ENCODE measurements at places on chromosomes 3 and 15.

DNA sequence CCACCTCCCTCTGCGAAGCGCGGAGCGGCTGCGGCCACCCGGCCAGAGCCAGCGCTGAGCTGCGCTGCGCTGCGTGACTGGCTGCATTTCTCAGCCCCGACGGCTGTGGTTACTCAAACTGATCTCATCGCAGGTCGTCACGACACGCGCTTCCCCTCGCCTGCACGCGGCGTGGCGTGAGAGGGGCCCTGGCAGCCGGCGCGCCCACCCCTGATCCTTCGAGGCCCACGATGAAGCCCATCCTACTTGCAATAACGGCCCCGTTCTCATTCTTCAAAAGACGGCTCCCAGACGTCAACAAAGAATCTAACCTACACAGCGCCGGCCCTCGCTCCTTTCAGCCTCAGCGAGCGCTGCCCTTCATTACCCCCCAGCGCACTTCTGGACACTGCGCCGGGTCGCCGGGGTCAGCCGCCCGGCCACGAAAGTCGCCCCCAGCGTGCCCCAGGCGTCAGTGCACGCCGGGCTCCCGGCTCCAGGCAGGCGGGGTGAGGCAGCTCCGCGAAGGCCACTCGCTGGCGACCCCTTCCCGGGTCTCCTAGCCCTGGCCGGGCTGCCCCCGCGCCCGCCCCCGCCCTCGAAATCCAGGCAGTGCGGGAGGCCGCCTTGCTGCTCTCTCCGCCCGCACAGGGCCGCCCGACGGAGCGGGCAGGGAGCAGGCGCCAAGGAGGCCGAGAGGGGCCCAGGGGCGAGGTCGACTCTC is 9.9 kb upstream of the LEKR1 start:
- DNase-seq, result no peak

DNA sequence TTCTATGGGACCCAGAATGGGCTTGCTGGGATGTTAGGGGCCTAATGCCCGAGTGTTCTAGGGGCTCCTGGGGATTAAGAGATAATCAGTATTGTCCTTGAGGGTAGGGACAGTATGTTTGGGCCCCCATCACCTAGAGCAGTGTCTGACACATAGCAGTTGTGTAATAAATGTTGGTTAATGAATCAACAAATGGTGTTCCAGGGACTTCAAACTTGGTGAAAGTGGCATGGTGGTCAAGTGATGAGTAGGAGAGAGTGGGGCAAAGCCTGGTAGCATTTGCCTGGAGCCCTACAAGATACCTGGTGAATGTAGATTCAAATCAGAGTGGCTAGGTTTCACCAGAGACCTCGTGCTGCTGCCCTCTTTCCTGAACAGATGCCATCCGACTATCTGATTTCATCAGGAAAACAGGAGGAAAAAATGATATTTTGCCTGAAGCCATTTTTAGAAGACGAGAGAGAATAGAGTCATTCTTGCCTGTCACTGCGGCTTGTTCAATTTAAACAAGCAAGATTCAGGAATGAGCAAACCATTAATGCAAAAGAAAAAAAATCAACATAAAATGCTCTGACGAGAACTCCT is 117.3 kb downstream of the RPL22L1 start:
- no peak for DNase-seq

DNA sequence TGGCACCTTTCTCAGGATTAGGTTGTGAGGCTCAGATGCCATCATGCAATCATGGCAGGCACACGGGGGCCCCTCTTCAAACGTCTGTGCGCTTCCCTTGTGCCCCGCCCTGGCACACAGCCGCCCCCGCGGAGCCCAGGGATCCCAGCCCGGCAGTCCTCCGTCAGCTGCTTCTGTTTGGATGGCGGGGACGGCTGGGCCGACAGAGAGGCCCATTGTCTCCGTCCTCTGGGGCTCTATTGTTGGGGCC is 849 bp upstream of the HDAC11 start:
- no peak for DNase-seq

DNA sequence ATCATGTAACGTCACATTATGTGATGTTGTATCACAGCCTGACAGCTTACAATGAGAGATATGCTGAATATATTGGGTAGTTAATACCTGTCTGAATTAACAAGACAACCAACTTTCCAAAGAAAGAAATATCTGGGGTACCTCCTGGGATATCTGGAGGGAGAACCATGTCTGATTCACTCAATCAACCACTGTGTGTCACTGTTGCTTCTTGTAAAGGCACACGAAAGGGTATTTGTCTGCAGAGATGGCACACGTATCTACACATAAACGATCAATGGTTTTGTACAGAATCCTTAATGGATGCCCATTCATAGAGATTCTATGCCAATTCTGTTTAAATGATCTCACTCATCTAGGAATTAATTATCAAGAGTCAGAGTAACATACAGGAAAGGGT is 252.1 kb upstream of the TMCO5A start:
- no peak for DNase-seq

DNA sequence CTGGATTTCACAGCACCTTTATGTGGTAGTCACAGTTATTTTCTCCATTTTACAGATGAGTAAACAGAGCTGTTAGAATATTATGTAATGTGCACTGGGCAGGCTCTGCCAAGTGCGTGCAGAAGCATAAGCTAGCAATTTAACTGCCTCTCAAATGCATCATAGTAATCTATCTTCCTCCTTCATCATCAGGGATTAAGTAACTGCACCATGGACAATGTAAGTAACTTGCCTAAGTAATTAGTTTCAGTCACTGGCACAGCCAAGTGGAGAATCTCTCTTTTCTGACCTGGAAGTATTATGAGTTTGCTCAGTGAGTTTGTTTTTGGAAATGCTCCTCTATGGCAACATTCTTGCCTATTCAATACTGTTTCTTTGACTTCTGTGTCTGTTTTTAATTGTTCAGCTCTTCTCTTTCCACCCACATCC is 260.5 kb downstream of the PTPRG start:
- no peak for DNase-seq

DNA sequence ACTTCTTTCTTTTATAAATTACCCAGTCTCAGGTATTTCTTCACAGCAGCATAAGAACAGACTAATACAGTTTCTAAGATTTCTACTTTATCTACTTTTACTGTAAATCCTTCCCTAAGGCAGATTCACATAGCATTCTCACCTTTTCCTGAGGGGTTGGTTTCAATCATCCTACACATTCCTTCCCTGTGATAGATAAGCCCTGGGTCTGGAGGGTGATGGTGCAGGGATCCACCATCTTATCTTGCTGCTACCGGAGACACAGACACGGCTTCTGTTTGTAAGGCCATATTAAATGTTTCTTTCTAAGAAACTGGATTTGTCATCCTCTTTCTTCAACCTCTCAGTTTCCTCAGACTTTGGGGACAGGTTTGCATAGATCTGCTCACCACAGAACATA is 6.1 kb downstream of the IQCF5 start:
- DNase-seq, result no peak

DNA sequence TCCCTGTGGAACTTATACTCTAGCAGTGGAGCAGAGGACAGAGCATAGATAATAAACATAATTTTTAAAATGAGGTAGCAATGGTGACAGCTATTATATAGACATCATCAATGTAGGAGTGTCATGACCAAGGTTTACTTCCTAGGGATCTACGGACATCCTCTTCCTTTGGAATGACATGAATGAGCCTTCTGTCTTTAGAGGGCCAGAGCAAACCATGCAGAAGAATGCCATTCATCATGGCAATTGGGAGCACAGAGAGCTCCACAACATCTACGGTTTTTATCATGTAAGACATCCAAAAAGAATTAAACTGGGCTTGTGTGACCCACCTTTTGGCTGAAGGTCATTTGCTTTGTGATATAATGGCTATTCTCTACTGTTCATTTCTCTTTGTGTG is 30.1 kb upstream of the CAPN3 start:
- no peak for DNase-seq

DNA sequence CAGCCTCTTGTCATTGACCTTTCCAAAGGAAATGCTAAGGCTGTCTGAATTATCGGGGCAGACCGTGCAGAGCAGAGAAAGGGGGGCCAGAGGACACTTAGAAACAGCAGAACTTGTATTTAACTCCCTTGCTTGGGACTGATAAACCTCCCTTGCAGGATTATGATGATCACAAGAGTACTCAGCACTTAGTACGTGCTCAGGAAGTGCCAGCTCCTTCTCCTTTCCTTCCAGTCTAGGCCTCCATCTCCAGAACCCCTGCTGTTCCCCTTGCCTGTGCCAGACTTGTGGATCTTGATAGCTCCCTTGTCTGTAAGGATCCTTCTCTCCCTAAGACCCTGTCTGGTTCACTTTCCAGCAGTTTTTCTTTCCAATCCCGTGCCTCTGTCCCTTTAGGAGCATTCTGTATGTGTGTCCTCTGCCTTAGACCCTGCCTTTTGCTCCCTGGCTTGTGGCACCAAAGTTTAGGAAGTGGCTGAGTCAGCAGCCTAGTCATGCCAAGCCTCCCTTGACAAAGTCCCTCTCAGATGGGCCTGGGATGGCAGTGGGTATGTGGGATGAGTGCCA is 747 bp downstream of the SORD start:
- DNase-seq, result no peak

DNA sequence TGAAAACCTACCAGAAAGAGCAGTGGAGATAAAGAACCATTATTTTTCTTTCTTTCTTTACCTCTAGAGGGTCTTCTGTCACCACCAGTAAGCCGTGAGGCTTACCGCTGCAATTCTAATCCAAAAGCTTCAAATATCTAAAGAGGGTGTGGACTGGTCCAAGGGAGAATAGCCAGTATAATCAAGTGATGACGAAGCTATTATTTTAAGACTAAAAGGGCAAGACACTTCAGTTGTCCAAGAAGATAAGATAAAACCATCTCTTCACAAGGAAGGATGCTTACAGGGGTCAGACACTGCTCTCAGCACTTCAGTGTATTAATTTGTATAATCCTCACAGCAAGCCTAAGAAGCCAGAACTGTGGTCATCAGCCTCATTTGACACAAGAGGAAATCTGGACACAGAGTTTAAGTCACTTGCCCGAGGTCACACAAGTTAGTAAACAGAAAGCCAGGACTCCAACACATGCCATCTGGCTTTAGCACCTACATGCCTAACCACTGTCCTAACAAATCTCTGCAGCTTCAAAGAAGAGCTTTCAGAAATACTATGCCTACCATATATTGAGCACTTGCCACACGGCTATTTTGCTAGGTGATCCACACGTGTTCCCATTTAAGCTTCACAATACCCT is 14.6 kb downstream of the HDC start:
- no peak for DNase-seq

DNA sequence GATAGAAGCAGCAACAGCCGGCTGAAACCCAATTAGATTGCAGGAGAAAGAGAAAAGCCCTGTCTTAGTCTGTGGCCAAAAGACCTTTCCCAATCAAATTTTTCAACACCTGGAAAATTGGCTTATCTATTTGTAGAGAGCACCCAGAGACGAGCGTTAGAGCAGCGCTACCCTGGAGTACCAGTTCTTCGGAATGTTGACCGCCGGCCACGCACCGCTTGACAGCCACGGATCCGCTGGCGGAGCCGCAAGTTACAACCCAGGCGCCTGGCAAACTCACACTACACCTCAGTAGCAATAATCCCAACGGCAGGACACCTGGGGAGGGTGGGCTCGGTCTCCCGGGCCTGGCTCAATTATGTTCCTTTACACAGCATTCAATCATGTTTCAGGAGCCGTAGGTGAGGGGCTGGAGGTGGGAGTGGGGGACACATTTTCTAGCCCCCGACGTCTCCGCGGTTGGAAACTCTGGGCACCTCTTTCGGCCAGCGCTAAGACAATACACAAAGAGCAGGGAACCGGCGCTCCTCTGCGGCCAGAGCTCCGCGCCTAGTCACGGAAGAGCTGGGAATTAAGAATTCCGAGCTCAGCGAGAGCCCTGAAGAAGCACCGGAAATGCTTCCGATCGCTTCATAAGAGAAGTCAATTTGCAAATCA is 1.2 kb downstream of the MB21D2 start:
- no peak for DNase-seq

GRCh38 chr3:1017870-1018269 is 75.0 kb upstream of the CNTN6 start:
- no peak for DNase-seq

- no peak for DNase-seq
These were observed 75.7 kb upstream of the SLC4A7 start for GRCh38 chr3:27559835-27560234.

GRCh38 chr15:78598348-78598747 is 22.4 kb downstream of the CHRNA3 start:
- DNase-seq, result no peak

DNA sequence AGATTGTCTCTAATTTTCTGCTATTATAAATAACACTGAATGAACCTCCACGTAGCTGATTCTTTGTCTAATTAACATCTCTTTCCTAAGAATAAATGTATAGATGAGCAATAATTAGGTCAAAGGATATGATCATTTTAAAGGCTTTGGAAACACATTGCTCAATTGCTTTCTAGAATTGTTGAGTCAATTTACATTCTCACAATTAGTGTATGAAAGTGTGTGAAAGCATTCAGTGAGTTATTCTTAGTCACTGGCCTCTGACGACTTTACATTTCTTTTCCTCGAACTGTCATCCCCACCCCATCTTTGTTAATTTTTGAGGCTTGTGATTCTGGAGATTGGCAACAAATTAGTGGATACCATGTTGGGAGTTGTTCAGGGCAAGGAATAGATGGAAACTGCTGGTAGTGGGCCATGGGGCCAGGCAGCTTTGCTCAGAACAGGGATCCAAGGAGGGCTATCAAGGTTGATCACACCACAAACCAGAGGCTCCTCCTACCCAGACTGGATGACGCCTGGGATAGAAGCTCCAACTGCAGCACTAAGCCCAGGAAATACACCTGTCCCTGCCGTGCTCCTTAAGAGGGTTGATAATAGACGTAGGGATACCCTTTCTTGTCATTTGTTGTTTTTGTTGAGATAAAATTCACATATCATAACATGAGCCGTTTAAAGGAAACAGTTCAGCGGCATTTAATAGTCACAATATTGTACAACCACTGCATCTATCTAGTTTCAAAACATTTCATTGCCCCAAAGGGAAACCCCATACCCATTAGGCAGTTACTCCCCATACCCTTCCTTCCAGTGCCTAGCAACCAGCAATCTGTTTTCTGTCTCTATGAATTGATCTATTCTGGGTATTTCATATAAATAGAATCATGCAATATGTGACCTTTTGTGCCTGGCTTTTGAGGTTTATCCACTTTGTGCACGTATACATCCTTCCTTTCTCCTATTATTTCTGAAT is 27.9 kb downstream of the EIF1B start:
- DNase-seq, result no peak

GRCh38 chr3:12893247-12893646 is 51.9 kb upstream of the RPL32 start:
- DNase-seq, result no peak

DNA sequence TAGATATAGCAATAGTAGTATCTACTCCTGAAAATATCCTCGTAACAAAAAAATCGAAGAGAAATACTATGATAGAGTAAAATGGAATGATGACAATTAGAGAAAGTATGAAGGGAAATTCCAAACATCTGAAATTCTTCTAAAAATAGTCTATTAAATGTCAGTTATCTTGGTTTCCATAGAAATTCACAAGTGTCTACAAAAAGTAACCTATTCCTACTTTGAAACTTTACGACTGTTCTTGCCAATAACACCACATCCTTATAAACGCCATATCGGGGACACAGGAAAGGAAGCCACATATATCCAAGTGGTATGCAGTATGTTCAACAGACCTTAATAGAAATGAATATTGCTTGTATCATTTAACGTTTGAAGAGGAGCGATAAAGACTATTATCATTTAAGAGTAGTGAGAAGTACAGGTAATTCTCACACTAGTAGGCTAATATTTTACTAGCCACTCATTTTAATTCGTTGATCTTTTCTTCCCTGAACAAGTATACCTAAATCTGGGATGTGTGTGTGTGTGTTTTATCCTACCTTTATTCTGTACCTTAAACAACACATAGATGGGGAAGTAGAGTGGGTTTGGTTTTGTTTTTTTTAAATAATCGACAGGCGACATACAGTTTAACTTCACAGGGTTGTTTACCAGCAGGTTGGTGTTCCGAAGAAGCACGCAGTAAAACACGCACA is 1.2 kb downstream of the GPR176 start:
- DNase-seq, result no peak

All from GM19239 (cell line).